ENCODE measurements at places on chromosomes 2 and 18.

DNA sequence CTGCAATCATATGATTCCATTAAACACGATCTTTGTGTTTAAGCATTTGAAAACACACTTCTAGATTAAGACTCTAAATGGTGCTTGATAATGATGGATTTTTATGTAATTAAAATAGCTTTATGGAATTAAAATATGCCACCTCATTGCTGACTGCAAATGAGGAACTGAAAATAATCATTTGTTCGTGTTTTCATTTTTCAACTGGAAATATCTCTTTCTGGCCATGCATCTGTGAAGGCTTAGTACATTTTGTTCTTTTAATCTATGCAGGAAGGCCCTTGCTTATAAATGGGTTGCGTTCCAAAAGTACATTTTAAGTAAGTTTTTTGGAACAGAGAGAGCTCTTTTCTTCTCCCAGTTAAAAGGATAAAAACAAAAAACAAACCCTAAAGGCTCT is 125.5 kb downstream of the MC4R start:
- DNase-seq: no peak

DNA sequence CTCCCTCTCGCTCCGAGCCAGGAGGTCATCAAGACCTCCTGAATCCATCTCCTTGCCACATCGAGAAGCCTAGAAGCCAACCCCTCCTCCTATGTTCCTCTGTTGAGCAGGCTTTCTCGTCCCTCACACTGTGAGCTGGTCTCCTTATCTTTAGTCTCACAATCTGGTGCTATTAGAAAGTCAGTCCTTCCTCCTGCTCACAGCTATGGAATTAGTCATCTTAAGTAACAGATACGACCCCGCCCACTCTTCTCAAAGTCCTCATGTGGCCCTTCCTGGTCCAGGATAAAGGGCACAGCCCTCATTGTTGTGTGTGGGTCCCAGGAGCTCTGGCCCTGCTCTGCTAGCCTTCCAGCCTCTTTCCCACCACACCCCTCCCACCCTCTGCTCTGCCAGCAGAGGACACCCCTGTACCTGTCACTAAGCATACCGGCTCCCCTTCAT is 41.4 kb upstream of the TRIB2 start:
- no peak for DNase-seq

- DNase-seq: no peak
Observed at GRCh38 chr2:96102596-96103186, 13.7 kb downstream of the ADRA2B start.

DNA sequence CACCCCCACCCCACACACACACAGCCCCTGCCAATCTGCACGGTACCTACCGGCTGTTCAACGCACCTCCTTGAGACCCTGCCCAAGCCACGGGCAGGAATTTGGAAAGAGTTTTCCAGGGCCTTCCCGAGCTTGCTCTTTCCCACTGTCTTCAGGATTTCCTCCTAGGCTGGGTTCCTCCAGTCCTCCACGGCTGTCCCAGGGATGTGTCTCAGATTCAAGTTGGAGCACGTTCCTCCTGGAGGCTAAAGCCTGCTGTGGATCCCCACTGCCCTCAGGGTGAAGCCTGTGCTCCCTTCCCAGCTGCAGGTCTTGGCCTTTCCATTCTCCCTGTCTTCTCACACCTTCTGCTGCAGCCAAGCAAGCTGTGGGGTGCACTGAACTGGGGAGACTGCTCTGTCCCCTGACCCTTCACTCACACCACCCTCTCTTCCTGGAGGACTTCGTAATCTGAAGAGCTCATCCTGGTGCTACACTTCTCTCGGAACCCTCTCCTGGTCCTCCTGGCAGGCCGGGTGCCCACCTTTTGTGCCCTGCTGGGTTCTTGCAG is 54.9 kb upstream of the HS6ST1 start:
- no peak for DNase-seq

- DNase-seq: no peak
Observed at GRCh38 chr2:96916646-96917543, 47.0 kb upstream of the SEMA4C start.

DNA sequence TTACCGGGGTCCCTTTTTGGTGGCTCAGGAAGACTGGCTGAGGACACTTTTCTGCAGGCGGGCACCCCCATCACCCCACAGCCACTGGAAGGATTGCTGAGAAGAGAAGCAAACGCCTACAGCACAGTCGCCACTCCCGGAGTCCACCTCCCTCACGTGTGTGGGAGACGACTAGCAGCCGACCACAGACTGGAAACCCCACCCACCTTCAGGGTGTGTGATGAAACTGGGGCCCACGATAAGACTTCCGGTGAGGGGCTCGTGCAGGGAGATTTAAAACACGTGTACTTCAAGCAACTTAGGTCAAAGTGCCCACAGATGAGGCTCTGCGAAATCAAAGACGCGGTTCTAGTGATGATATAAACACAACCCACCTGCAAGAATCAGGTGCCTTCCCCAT is 26.3 kb downstream of the MBP start:
- DNase-seq: no peak

GRCh38 chr2:6937582-6937981 is 20.4 kb downstream of the RNF144A start:
- DNase-seq: no peak

- no peak for DNase-seq
Observed at GRCh38 chr2:217451666-217452065, 551.1 kb downstream of the TNS1 start.

DNA sequence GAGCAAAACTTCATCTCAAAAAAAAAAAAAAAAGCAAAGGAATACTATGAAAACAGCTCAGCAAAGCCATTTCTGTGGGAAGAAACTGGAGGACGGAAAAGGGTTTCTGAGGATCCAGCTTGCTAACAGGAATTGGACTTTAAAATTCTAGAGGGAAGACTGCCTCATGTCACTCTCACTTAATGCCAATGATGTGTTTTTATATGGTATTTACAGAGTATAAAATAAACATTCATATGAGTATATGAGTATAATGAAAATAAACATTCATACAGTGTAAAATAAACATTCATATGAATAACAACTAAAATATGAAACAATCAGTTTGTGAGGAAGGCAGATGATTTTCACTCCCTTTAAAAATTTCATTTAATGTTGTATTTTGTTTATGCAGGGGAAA is 43.9 kb downstream of the CHMP3 start:
- DNase-seq: no peak

GRCh38 chr2:122417114-122417513 is 661.7 kb downstream of the TSN start:
- DNase-seq: no peak

GRCh38 chr2:165953306-165953654 is 296 bp downstream of the TTC21B start:
- DNase-seq: no peak

DNA sequence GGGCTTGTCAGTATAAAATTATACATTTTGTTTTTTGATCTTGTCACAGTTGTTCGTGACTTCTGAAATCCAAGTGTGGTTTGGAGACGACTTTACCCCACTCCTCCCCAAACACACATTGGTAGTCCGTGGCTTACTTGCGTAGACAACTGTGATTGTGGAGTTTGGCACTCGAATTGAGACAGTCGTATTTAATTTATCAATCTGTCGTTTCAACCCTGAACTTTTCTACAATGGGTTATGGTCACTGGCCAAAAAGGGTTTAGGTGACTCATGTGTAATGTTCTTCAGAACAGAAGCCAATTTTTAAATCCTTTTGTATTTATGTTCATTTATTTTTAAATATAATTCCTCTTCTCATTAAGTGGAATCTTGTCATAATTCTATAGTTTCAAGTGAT is 129.9 kb downstream of the SPTBN1 start:
- no peak for DNase-seq

DNA sequence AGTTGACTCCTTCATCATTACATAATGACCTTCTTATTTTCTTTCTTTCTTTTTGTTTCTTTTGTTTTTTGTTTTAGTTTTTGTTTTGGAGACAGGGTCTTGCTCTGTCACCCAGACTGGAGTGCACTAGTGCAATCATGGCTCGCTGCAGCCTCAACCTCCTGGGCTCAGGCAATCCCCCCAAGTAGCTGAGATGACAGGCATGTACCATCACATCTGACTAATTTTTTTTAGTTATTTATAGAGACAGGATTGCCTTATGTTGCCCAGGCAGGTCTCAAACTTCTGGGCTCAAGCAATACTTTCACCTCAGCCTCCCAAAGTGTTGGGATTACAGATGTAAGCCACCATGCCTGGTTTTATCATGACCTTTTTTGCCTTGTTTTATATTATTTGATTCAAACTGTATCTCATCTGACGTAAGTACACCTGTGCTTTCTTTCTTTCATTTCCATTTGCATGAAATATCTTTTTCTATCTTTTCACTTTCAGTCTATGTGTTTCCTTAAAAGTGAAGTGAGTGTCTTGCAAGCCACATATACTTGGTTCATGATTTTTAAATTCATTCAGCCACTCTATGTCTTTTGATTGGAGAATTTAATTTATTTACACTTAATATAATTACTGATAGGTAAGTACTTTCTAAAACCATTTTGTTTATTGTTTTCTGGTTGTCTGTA is 39.1 kb downstream of the SP100 start:
- no peak for DNase-seq

DNA sequence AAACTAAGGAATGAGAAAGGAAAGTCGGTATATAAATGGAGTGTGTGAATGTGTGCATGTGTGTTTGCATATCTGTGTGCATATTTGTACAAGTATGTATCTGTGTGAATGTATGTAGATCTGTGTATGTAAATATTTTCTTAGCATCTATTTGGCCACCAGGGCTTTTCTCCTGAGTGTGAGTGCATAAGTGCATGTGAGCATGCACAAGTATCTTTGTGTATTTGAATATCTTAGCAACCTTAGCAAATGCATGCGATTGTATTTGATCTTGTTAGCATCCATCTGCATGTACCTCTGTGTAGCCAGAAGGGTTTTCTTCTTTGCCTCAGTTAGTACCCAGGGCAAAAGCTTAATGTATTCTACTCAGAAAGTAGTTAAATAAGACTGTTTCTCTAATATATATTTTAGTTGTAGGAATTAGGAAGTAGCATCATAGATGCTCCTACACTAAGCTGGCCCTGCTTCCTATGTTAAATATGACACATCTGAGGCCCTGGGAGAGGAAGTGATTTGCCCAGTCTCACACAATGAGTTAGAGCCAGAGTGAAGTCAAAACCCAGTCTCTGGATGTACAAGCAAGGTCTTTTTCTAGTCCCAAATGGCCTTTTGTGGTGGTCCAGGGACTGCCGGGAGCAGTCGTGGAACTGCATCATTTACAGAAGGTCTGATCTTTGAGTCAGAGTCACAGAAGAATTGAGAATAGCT is 9.2 kb downstream of the FKBP1B start:
- DNase-seq: no peak

DNA sequence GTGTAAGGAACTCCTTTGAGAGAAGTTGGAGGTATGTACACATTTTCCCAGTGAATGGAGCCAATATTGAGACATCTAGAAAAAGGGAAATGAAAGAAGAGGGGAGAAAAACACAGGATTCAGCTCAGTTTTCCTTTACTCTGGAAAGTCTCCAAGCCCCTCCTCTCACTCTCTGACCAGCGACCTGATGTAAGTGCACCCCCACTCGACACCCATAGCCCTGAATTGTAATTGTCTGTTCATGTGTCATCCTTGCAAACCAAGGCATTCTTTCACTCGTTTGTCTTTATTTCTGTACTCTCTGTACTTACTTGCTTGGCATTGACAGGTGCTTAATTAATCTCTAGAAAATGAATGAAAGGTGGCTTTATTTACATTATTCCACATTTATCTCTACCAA is 55.7 kb upstream of the CTAGE1 start:
- no peak for DNase-seq

DNA sequence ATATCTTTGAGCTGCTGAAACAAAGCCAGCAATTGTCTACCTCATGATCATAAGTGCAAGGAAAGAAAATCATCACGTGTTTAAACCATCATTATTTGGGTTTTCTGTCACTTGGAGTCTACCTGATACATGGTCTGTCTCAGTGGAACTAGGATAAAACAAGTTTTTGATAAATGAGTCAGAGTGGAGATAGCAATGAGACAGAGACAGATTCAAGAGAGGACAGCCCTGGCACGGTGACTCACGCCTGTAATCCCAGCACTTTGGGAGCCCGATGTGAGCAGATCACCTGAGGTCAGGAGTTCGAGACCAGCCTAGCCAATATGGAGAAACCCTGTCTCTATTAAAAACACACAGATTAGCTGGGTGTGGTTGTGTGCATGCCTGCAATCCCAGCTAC is 93.8 kb downstream of the PMAIP1 start:
- no peak for DNase-seq

DNA sequence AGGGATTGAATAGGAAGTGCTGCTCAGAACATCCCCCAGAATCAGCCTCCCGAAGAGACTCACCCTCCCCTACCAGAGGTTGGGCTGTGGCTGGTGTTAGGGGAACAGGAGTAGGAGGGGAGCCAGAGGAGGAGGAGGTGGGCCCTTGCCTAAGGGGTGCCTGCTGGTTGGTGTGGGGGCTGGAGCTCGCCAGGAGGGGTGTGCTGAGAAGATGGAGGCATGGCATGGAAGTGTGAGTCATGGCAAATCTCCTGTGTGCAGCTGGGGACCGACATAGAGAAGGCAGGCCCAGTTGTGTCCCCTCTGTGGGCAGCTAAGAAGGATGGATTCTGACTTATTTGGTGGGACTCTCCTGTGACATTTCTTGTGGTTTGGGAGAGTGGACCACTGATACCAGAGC is 73.7 kb downstream of the DGKD start:
- no peak for DNase-seq

- peak; percentile 56 for DNase-seq
Observed at GRCh38 chr2:229445019-229445418, 173.9 kb upstream of the PID1 start.

GRCh38 chr18:66874375-66874774 is 270.5 kb upstream of the CDH19 start:
- DNase-seq: no peak

- no peak for DNase-seq
Observed at GRCh38 chr18:44802508-44802907, 121.8 kb downstream of the SETBP1 start.

DNA sequence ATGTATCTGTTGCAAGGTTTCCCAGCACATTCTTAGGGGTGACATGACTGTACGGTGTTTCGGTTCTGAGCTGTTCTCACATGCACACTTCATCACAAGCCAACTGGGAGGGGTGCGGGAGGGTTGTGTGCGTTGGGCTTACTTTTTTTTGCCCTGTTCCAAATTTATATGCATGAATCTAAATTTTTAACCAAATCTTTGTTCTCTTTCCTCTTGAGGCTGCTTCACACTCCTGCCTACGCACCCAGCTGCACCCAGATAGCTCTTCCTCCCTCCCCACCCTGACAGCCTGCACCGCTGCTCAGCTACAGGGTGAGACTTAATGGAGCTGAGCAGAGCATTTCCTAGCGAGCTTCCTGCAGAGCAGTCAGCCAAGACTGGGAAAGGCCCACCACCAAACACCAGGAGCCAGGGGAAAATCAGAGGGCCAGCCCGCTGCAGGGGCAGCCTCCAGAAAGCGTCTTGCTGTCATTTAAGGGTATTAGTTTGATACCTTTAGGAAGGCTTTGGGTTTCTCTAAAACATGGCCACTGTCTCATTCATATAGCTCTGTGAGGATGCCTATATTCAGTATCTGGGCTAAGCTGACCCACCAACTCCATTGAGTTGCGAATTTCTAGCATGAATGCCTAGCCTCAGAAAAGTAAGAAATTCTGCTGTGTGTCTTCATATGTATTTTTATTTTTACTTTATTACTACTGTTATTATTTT is 84.5 kb downstream of the POU3F3 start:
- no peak for DNase-seq

All from H54 (cell line).